Activated CD4-positive, alpha-beta T cell treated with anti-CD3 and anti-CD28 coated beads, Interleukin-2, amount 50 U/mL, for 1 hour (primary cell): ENCODE measurements at places on chromosomes 7 and 10.

- DNase-seq: no peak
Observed at GRCh38 chr7:103660455-103661371, 214.7 kb upstream of the SLC26A5 start.

DNA sequence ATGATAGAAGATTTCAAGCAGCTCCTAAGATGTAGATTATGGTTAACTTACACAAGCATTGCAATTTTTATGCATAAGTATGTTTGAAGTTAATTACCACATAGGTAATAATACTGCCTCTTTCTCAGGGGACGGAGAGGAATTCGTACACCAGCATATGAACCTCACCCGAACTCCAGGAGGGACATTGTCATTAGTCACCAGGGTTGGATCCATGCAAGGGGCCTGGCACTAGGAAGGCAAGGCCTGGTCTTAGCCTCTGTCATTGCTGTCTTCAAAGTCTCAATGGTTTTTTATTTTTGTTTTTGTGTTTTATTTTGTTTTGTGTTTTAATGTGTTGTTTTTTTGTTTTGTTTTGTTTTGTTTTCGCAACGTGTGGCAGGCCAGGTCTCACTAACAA, 145.6 kb upstream of the PPP2R2D start:
- DNase-seq: no peak

DNA sequence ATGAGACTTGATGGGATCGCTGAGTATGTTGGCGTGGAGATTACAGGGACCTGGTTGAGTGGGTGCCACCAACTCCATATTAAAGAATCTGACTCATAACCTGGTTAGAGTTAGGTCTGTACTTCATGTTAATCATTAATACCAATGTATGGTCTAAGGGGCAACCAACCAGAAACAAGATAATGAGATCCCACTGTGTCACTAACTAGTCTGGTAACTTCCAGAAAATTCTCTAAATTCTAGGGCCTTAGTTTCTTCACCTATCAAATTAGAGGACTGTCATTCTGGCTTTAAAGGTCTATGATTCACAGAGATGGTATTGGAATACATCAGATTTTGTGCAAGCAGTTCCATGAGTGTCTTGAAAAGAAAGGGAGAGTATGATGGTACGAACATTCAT, 102.2 kb downstream of the SNX10 start:
- DNase-seq: no peak

GRCh38 chr7:50939021-50939420, 156.3 kb upstream of the GRB10 start:
- no peak for DNase-seq

GRCh38 chr7:55073051-55073511, 54.3 kb downstream of the EGFR start:
- DNase-seq: no peak

GRCh38 chr7:108156897-108157605, 26.9 kb upstream of the LAMB4 start:
- DNase-seq: no peak

DNA sequence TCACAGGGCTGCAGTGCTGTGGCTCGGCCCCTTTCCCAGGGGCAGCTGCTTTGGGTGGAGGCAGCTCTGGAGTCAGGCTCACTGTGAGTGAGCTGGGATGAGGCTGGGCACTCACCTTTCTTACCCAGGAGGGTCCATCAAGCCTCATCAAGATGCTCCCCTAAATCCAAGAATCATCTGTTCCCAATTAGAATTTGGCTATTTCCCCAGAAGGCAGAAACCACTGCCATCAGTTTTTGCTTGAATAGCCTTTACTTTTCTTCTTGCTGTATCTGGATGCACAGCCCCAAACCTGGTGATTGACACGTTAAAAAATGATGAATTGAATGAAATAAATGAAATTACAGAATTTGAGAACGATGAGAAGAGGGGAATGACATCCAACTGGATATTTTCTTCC, 74.3 kb upstream of the LYZL1 start:
- DNase-seq: no peak

- DNase-seq: no peak
Observed at GRCh38 chr7:4025694-4026615, 656.1 kb upstream of the FOXK1 start.
